Urinary bladder (tissue), 4 donors: ENCODE measurements at places on chromosomes 11 and 22. TPM values are rescaled to one million over a fixed set of nuclear protein-coding genes. Genes with fewer than 3 reads are reported as not detected.

DNA sequence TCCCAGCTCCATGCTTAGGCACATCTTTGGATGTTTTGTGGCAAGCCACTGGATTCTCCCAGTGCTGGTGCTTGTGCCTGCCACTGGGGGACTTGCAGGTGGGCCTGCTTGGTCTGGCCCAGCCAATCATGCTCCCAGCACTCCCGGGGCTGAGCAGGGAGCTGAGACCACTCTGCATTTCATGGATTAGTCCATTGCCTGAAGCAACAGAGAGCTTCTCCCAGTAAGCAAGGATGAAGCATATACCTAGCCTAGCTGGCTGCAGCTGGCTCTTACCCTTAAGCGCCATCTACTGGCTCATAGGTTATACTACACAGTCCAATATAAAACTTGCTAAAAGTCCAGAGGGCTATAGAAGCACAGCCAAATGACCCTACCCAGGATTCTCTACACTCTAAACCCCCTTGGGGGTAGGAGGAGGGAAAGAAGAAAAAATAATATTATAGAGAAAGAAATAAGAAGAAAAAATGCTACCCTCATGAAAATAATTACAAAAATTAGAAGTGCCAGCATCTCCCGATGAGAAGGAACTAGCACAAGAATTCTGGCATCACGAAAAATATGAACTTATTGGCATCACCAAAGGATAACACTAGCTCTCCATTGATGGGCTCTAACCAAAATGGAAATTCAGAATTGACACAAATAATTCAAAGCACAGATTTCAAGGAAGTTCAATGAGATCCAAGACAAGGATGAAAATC, 275.3 kb downstream of the C11orf87 start:
- no peak for DNase-seq

GRCh38 chr11:117997823-117998579, 11.8 kb downstream of the IL10RA start:
- DNase-seq: no peak

GRCh38 chr11:83914995-83915394, 628.8 kb upstream of the CCDC90B start:
- DNase-seq: no peak

DNA sequence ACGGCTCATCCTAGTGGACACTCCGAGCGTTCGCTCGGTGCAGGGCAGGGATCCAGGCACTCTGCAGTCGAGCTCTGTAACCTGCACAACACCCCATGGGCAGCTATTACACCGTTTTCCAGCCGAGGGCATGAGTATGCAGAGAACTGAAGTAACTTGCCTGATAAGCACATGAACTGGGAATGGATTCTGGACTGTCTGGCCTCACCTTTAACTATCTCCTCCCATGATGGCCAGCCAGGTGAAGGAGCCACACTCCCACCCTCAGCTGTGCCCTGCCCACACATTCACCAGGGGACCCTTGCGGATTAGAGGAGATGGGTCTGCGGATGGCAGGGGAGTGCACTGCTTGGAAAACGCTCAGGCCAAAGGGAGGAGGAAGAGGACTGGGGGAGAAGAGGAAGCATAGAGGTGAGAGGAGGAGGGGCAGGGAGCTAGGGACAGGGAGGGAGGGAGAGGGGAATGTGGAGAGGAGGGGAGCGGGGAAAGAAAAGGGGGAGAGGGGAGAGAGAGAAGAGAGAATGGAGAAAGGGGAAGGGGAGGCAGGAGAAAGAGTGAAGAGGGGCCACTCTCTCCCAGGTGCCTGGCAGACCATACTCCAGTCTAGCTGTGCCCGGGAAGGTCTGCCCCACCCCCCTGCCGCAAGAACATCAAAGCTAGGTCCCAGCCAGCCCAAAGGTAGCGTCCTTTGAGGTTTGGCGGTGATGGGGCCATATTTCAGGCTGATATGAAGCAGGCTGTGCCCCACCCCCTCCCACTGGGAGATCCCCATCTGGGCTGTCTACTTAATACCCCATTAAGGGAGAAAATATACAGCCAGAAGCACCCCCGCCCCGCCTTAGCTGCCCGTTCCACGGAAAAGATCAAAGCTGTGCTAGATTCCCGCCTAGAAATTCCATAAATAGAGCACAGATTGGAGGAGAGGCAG, 33.2 kb upstream of the TCF20 start:
- no peak for DNase-seq

DNA sequence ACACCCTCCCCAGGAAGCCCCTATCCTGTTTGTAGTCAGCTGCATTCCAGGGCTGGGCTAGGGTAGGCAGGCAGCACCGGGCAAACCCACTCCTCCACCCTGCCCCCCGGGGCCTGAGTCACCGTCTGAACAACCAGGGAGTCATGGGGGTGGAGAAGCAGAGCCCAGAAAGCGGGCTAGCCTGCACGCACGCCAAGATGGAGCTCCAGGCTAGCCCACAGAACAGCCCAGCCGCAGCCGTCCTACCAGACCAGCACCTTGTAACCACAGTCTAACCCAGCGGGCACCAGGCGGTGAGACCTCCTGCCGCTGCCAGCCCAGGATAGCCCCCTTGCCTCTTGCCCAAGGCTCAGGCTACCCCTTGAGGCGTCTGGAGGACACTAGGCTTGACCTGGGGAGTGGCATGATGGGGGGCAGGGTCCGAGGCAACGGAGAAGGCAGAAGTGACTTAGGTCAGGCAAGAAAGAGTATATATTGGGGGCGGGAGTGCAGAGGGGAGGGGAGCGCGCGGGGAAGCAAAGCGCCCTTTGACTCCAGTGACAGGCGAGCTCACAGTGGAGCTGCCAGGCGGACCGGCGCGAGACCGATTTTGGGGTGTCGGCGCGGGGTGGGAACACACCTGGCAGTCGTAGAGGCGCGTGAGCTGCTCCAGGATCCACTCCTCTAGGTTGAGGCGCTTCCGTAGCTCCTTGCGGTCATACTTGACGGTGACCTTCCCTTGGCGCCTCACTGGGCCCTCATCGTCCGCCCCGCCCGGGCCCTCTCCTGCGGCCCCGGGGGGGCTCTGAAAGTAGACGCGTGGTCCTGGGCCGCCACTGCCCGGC, 734 bp downstream of the PPP1R14B start:
- DNase-seq: no peak

IGF2 gene
- total RNA-seq: 362 TPM

- DNase-seq: no peak
These were observed 728.8 kb upstream of the FAT3 start for GRCh38 chr11:91495837-91496236.

DNA sequence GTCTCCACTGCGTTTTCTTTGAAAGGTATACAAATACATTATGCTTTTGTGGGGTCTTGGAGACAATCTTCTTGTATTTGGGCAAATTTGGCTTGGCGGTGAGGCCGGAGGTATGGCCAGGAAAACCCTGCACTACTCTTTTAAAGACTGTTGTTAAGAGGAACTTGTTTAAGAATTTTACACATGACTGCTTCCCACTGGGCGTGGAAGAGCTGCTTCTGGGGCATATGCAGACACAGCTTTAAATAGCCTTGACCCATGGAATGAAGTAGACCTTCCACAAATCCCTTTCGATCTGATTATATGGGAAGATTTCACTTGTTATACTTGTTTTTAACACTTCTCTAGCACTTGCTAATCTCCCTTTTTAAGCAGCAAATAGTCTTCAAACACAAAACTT, 453.6 kb downstream of the MN1 start:
- no peak for DNase-seq

GRCh38 chr11:87432022-87432421, 394.3 kb downstream of the TMEM135 start:
- DNase-seq: no peak
